ENCODE measurements at places on chromosomes 16 and 17. TPM values are rescaled to one million over a fixed set of nuclear protein-coding genes. Genes with fewer than 3 reads are reported as not detected.

- no peak for DNase-seq
Observed at GRCh38 chr17:39483506-39483905, 22.2 kb downstream of the CDK12 start.

DNA sequence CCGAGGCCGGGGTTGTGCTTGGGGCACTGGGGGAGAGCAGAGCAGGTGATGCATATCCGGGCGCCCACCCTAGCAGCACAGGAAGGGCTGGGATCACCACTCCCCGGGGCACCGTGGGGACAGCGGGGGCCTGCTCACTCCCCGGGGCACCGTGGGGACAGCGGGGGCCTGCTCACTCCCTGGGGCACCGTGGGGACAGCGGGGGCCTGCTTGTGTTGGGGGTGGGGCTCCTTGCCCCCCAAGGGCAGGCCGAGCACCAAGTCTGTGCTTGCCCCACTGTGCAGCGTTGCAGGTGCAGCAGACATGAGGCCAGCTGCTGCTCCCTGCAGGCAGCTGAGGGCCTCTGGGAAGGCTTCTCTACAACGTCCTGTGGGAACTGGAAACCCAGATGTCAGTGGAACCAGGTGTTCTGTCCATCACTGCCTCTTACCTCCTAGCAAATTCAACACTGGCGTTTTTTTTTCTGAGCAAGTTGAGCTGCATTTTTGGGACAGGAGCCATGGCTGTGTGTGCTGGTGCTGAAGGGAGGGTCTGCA lies 25.0 kb upstream of the ZNF750 start:
- no peak for DNase-seq

The SHCBP1 gene
- polyA plus RNA-seq, result 12.8 TPM

DNA sequence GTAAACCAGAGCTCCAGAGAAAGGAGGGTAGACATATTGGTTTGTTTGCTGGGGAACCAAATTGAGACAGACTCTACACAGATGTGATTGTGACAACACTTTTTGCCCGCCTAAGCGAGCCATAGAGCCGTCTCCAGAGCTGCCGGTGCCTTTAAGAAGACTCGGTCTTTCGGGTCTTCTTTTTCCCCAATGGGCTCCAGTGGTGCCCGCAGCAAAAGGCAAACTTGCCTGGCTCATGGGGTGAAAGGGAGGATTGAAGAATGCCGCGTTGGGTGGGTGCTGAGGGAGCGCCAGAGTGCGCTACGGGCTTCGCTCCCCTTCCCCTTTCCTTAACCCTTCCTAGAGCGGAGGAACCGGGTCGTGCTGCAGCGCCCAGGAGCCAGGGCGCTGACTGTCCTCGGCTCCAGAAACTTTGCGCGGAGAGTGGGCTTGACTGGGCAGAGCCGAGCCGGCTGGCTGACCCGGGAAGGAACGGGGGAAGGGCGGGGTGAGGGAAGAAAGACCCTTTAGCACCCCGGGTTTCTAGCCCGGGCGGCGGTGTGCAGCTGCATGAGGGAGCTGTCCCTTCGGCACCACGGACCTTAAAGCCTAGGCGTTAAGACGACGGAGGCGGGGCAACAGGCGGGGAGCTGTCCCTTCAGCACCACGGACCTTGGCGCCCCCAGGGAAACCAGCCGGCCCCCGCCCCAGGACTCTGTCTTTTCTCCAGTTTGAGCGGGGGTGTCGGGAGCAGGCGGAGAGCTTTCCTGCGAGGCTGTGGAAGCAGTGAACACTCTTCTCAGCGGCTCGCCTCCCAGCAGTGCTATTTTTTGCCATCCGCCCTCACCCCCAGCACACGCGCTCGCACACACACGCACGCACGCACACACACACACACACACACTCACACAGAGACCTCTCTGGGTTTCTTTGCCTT lies at the start of gene CACNG3:
TSS of gene CACNG3 (plus strand) at position 880 of the 916 bp plus-strand sequence. CDS start 420 bp downstream, outside the sequence.
- DNase-seq, result peak; percentile 76

DNA sequence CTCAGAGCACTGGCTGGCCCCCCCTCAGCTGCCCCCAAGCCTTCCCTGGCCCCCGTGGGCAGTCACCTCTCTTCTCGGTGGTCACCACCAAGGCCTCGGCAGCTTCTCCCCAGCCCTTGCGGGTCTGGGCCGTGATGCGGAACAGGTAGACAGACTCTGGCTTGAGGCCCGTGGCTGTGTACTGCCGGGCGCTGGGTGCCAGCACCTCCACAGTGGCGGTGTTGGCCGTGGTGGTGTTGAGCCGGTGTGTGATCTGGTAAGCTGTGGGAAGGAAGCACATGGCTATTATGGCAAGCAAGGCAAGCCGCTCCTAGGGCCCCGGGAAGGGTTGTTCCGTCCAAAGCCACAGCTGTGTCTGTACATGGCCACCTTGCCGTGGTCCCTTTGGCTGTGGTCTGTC lies 78.4 kb upstream of the CDC42EP4 start:
- no peak for DNase-seq

DNA sequence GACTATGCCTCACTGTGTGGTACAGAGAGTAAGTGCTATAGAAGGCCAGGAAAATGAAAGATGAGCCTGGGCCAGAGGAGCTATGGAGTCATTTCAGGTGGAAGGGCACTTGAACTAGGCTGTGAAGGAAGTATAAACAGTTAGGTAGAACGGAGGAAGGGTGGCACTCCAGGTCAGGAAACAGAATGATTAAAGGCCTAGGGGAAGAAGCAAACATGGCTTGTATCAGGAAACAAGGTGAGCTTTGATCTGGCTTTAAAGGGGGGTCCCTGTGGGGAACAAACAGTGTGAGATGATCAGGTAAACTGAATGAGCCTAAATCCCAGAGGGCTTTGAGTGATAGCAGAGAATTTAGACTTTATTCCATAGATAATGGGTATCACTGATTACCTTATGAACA lies 16.9 kb downstream of the MAP3K3 start:
- DNase-seq, result no peak

GRCh38 chr16:79104567-79104966 lies 496.0 kb downstream of the MAF start:
- no peak for DNase-seq

The GLYR1 gene
- polyA plus RNA-seq, result 127 TPM

The NKD1 gene
- 11.8 TPM for polyA plus RNA-seq

The CMTM2 gene
- 0.39 TPM for polyA plus RNA-seq

GRCh38 chr17:5667871-5668270 lies 83.6 kb upstream of the NLRP1 start:
- DNase-seq, result no peak

The CENPX gene
- polyA plus RNA-seq, result 28.8 TPM

- DNase-seq, result no peak
Observed at GRCh38 chr16:80656161-80656560, 115.4 kb downstream of the DYNLRB2 start.

The MYH3 gene
- polyA plus RNA-seq, result 7.4 TPM

The ESRP2 gene
- 23.0 TPM for polyA plus RNA-seq

- DNase-seq, result no peak
Observed at GRCh38 chr16:14132696-14133048, 61.6 kb downstream of the MRTFB start.

DNA sequence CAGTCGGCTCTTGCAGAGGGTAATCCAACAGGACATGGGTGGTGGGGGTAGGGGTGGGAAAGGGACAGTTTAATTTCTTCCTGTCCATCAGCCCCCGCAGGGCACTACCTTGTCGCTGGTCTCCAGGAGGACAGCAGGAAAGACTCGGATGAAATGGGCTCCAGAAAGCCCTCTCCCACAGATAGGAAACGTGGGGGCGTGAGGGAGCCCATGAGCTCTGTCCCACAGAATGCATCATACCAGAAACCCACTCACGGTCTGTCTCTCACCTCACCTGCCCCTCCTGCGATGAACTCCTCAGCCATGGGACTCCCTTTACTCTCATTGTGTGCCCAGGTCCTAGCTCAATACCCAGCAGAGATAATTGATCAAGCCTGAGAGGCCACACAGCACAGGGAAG lies 240.1 kb downstream of the GSG1L start:
- DNase-seq, result no peak

The GLIS2 gene
- 29.1 TPM for polyA plus RNA-seq

DNA sequence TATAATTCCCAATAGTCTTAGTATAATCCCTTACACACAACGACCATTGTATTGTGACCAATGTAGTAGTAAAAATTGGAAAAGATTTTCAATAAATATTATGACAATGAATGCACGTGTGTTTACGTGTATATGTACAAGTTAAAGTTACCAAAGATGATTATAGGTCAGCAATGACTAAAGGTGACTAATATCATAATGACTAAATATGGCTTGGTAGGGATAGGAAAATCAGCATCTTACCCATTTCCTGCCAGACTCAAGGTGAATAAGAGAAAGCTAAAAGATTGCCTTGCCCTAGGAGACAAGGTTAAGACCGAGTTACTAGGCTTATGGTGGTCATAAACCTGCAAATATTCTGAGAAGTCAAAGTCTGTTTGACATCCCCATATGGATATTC lies 34.4 kb downstream of the CPD start:
- DNase-seq, result no peak

DNA sequence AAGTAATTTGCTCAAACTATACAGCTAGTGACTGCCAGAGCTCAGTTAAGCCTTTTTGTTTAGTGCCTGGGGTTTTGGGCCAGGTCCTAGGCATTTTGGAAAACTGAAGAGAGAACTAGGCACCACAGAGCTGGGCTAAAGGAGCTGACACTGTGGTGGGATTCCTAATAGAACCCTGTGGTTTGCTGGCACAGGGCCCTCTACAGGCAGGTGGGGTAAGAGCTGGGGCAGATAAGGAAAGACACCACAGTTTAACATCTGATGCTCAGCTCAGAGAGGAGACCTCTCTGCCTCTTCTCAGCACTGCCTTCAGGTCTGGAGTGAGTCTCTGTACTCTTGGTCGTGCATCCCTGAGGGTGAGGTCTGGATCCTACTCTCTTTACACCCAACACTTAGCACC lies 121.2 kb downstream of the SNX11 start:
- no peak for DNase-seq

Measured in renal cortex interstitium (tissue), 15 donors.